ENCODE measurements at places on chromosomes 11 and 22.
A peak's percentile ranks its signal among the peaks of the same experiment; 100 is the strongest.

GRCh38 chr11:502288-503178, 4.5 kb downstream of the RNH1 start:
- no peak for DNase-seq

GRCh38 chr11:63813563-63814382, 517 bp downstream of the SPINDOC start:
- DNase-seq, result peak; percentile 11

GRCh38 chr22:27349456-27349855, 452.1 kb downstream of the MN1 start:
- DNase-seq, result no peak

- DNase-seq, result no peak
Observed at GRCh38 chr11:62774407-62774806, 3.2 kb downstream of the TAF6L start.

- no peak for DNase-seq
Observed at GRCh38 chr11:12771875-12772274, 97.7 kb downstream of the TEAD1 start.

DNA sequence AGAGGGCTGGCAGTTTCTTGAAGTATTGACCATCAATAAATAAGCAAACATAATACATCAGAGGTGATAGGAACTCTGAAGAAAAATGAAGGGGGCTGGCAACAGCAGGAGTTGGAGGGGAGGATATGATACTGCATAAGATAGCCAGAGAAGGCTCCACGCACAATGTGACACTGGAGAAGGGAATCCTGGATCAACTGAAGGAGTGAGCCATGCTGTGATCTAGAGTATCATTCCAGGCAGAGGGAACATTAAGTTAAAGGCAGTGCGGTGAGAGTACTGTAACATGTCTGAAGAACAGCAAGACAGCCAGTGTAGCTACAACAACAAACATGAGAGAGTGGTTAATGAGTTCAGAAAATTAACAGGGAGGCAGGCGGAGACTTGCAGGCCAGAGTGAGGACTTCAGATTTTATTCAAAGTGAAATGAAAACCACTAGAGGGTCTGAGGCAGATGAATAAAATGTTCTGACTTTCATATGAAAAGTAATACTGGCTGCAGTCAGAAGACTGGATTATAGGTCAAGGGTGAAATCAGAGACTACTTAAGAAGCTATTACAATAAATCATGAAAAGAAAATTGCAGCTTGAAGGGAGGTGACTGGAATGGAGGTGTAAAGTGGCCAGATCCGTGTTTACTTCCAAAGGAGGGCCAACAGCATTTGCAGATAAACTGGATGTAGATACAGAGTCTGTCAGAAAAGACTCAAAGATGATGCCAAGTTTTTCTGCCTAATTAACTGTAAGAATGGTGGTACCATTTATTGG, 49.4 kb downstream of the RRAS2 start:
- DNase-seq, result no peak

DNA sequence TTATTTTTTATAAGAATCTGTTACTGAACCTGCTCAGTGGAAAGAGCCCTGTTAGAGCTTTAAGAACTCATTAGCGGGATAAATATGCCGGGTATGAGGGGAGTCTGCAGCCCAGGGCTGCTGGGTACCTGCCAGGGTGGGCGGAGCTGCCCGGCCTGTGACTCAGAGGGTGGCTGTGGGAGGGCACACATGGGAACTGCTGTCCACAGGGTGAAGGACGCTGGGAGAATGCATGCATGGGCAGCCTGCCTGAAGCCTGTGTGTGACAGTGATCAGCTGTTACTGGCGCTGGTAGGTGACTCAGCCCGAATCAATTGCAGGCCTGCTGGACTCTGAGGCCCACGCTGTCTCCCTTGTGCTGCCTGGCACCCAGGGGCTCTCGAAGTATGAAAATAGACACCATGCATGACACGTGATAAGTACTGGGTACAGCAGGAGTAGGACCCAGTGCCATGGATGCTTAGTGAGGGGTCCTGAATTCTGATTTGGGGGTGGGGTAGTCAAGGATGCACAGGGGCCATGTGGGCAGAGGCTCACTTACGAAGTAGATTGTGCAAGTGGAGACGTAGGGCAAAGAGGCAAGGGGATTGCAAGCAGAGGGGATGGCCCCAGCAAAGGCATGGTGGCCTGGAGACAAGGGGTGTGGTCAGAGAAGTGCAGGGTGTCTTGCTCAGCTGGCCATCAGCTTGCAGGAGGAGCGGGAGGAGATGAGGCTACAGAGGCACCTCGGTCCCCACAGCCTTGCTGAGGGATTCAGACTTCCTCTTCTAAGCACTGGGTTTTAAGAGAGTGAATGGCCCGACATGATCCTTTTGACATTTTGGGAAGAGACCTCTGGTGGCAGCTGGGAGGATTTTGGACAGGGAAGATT, 36.5 kb downstream of the GRIK4 start:
- DNase-seq, result no peak

DNA sequence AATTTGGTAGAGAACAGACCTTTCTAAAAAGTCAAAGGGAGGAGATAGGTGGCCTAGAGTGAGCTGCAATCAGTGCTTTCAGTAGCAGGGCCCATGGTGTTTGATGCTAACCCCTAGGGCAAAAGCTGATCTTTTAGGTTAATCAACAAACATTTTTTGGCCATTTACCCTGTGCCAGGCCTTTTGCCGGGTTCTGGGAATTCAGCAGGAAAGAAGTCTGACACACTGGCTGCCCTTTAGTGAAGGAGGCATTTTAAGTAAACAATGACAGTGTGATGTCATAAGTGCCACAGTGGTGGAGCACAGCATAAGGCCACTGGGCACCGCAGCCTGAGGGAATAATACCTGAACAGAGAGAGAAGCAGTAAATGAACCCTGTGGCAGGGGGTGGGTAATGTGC, 29.0 kb downstream of the C22orf31 start:
- DNase-seq, result no peak

DNA sequence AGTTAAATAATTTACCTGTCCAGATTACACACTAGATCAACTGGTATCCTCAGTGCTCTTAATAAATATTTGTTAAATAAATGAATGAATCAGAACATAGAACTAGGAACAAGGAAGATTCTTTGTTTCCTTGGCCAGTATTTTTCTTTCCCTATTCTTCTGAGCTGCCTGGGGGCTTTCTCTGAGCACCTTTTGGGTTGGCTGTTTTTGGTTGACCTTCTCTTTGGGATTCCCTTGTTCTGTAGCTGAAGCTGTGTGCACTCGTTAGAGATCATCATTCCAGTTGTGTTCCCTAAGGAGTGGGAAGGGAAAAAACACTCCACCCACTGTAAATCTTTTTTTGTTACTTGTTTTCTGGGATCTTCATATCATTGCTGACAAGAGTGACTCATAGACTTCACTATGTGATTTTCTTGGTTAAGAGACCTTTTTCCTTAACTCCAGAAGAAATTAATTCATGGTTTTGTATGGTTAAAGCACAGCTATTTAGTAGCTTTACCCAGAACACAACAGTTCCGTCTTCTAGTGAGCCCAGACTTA, 84.3 kb downstream of the STIM1 start:
- DNase-seq, result no peak

- no peak for DNase-seq
Observed at GRCh38 chr11:41612415-41612814, 153.0 kb upstream of the LRRC4C start.

GRCh38 chr11:134730101-134730500, 318.1 kb upstream of the B3GAT1 start:
- DNase-seq, result no peak

DNA sequence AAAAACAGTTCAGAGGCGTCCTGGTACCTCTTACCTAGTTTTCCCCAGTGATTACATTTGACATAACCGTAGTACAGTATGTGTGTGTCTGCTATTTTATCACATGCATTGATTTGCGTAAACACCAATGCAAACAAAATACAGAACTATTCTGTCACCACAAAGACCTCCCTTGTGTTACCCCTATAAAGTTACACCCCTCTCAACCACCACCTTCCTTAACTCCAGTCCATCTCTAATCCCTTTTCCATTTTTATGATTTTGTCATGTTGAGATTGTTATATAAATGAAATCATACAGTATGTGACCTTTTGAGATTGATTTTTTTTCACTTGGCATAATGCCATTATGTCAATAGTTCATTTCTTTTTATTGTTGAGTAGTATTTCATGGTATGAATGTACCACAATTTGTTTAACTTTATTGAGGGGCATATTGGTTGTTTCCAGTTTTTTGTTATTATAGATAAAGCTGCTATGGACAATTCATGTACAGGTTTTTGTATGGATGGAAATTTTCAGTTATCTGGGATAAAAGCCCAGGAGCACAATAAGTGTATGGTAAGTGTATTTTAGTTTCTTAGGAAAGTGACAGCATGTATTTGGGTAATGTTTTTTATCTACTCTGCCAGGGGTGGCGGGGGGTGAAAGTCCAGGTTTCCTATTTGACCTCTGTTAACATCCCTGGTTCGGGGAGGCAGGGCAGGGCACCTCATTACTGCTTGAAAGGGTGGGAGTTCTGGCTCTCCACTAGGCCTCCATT, 6.0 kb upstream of the SLC37A2 start:
- DNase-seq, result no peak

DNA sequence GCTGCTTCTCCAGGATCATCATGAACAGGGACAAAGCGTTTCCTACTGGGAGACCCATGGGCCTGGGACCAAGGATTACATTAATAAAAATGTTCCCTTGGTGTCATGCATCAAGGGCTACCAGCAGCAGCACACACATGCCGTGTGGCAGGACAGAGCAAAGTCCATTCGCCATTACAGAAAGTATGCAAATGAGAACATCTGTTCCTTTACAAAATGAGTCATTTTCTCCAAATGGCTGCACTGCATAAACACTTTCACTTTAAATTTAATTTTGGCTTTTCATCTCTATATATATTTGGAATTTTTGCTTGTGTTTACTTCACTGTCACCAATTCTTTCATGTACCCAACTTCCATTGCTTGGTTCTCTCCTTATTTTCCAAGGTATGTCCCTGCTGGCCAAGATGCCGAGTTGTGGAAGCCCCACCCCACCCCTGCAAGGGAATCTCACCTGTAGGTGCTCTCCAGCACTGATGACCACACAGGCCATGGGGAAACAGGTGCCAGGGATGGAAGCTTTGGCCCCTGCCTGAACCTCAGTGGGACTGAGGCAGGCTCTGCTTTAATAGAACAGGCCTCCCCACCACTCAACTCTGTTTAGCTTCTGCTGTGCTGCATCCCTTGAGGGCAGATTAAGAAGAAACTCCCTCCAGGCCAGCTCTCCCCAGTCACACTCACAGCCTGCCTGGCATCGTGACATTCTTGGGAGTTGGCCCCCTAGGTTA, 15.6 kb upstream of the GNAZ start:
- no peak for DNase-seq

DNA sequence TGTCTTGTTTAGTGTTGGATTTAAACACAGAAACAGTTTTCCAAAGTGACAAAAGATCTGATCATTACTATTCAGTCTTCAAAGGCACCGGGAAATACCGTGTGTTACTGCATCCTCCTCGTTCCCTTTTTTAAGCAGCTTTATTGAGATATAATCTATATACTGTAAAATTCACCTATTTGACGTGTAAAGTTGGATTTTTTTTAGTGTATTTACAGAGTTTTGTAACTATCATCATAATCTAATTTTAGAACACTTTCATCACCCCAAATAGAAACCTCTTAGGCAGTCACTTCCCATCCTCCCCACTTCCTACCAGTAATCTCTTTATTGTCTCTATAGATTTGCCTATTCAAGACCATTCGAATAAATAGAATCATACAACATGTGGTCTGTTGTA, 1.4 kb downstream of the ANO5 start:
- no peak for DNase-seq

DNA sequence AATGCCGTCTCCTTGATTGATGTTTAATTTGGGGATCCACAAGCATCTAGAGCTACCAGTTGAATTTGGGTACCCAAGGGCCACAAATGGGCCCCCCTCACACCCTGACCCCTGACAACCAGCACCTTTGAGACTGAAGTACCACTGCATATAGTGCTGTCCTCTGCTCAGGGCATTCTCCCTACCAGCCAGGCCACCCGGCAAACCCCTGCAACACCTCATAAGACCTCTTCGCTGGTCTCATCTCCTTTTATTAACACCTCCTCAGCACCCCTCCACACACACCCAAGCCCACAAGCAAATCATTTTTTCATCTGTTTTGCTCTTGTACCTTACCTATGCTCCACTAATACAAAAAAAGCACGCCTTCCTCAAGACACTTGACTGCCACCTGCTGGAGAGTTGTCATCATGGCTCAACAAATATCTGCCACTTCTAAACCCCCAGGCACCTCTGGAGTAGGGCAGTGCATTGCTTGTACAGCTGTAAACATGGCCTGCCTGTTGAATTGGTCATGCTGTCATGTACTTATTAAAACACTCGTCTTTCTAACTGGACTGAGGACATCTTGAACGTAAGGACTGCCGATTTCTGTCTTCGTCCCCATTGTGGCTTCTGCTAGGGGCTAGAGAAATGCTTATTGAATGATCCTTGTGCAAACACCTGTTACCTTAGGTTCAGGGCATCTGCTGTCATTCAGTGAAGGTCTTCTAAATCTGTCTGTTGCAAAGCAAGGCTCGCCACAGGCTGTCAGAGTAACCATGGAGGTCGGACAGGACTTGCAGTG, 66.5 kb downstream of the BMAL1 start:
- DNase-seq, result peak; percentile 55

DNA sequence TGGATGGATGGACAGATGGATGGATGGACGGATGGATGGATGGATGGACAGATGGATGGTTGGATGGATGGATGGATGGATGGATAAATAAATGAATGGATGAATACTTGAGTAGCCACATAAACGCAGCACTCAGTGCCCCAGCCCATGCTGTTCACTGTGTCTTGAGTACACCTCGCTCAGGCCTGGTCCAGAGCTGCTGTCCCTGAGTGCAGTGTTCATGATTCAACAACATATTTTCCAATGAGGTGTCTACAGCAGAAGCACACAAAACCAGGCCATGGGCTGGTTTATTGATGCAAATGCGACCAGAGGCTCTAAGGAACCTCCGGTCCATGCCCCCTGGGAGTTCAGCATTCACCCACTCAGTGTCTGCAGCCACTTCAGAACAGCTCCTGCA, 584.3 kb downstream of the BRD1 start:
- DNase-seq, result no peak

DNA sequence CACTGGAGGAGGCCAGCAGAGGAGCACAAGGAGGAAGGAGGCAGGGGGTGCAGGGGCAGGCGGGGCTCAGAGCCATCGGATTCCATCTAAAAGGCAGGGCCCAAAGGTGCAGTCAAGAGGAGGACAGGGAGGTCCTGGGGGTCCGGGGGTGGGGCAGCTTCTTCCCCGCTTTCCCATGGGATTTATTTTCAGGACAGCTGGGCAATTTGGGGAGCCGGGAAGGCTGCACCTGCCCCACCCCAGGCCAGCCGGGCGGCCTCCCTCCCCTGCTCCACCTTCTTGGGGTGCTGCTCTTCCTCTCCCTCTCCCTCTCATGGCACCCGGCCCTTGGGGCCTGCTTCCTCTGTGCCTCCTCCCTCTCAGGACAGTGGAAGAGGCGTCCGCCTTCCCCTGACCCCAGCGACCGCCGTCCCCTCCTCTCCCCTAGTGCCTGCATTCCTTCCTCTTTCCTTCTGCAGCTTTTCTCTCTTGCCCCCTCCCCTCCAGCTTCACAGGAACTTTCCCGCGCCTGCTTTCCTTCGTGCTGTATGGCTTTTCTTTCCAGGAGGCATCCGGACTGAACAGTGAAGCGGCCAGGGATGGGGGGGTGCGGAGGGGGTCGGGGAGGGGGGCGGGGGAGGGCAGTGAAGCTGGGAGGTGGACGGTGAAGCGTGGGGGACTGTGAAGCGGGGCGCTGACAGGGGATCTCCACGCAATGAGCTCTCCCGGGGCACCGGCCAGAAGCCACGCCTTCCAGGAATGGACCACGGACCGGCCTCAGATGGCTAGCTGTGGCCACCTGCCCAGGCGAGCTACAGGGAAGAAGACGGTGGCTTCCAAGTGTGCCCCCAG, 26.9 kb downstream of the APOBEC3H start:
- DNase-seq, result no peak
